Kidney (tissue), 22 donors: ENCODE measurements at places on chromosomes 3 and 15. TPM values are rescaled to one million over a fixed set of nuclear protein-coding genes. Genes with fewer than 3 reads are reported as not detected.

ITPKA gene
- 0.66 TPM for total RNA-seq

DNA sequence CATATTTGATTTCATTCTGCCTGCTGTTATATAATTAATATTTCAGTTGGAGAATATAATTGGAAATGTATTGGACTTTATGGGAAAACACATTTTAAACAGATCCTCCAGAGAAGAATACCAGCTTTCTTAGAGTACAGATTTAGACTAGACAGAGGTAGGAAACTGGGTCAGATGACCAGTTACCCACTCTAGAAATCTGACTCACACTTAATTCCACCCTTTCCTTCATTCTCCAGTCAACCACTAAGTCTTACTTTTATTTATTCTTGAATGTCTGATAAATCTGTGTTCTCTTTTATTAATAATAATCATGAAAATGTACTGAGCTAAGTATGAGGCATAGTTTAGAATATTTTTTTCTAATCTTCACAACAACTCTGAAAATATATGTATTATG is 110.7 kb downstream of the LRRC49 start:
- no peak for DNase-seq

GRCh38 chr3:58884453-58884852 is 165.4 kb downstream of the CFAP20DC start:
- DNase-seq: no peak

GRCh38 chr3:45487508-45487907 is 99.1 kb downstream of the LARS2 start:
- DNase-seq: no peak

DNA sequence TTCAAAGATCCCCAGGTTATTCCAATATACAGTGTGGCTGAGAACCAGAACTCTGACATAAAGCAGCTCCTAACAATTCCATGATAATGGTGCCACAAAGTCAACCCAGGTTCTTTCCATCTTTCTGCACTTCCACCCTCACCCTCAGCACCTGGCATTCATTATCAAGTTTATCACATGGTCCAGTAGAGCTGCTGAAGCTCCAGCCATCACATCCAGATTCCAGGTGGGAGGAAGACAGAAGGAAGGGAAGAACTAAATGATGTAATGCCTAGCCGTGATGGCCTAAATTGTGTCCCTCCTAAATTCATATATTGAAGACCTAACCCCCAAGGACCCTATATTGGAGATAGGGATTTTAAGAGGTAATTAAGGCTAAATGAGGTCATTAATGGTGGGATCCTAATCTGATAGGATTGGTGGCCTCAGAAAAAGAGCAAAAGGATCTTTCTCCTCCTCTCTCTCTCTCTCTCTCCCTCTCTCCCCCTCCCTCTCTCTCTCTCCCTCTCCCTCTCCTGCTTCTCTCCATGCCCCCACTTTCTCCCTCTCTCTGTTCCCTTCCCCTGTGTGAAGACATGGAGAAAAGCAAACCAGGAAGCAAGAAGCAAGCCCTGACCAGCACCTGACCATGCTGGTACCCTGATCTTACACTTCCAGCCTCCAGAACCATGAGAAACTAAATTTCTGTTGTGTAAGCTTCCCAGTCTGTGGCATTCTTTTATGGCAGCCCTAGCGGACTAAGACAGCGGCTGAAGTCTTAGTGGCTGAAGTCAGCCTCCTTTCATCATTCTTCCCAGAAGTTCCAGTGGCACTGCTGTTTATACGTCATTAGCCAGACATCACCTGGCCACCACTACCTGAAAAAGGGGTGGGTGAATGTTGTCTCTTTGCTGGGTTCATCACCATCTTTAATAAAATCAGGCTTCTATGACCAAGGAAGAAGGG is 369.7 kb upstream of the PROK2 start:
- DNase-seq: peak; percentile 43

GRCh38 chr3:119227070-119227850 is 13.4 kb downstream of the B4GALT4 start:
- DNase-seq: no peak

ANKRD63 gene
- total RNA-seq: not detected

CPA3 gene
- total RNA-seq: 47.9 TPM

GRCh38 chr3:57530071-57530608 is 14.0 kb downstream of the DNAH12 start:
- no peak for DNase-seq

GRCh38 chr15:67781907-67782690 is 43.2 kb upstream of the SKOR1 start:
- DNase-seq: no peak

GOLGA8H gene
- 0.88 TPM for total RNA-seq

DNA sequence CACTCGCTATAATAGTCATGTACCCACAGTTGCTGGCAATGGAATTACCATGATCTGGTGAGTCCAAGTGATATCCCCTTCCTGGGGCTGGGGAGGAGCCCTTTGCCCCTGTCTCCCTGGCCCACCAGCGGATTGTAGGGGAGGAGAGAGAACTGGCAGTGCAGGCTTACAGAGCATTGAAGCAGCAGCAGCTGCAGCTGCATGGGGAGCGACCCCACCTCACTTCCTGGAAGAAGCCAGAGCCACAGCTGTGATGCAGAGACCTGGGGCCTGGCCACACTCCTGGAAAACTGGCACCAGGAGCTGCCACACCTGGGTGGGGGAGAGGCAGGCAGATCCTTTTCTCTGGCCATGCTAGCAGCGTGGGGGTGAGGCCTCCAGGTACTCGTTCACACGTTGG is 300.1 kb upstream of the PROK2 start:
- DNase-seq: no peak

EFHB gene
- total RNA-seq: 2.1 TPM

DNA sequence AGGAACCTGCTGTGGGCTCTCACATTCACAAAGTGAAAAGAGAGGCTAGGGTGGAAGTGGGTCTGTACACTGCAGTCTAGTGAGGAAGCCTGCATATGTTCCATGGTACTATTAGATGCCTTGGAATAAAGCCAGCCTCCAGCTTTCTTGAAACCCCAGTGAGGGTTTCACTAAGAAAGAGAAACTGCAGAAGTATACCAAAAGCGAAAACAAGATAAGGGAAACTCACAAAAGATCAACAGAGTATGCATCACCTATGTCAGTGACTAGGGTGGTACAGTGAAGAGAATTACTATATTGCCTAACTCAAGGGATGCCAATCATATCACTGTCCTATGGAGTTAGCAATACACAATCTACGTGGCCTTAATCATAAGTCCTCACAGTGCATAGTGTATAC is 212.5 kb upstream of the GADL1 start:
- DNase-seq: no peak

DNA sequence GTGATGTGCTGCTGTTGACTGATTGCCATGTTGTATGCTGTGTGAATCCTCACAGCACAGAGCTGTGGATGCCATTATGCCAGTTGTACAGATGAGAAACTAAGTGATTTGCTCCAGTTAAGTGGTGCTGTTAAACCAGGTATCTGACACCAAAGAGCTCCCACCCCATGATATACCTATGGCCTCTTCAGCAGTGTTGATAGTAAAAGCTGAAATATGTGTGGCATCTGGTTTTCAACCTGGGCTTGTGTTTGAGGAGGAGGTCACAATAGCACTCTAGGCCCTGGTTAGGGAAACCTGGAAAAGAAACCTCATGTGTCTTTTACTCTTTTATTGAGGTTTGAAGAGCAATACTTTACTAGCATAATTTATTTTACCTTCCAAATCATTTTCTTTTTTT is 21.4 kb downstream of the RAD54L2 start:
- DNase-seq: no peak

DNA sequence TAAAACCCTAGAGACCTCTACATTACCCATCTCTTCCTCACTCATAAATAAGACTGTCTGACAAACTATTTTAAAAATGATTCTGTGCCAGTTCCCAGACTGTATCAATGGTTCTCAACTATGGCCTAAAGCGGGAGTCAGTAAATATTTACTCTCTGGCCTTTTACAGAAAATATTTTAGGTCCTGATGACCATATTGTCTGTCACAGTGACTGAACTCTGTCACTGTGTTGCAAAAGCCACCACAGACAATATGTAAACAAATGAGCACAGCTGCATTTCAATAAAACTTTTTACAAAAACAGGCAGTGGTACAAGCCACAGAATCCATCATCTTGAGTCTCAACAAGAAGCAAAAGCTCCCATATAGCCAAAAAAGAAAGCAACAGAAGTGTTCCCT is 45.4 kb downstream of the PLOD2 start:
- no peak for DNase-seq

STRA6 gene
- total RNA-seq: 2.0 TPM

DNA sequence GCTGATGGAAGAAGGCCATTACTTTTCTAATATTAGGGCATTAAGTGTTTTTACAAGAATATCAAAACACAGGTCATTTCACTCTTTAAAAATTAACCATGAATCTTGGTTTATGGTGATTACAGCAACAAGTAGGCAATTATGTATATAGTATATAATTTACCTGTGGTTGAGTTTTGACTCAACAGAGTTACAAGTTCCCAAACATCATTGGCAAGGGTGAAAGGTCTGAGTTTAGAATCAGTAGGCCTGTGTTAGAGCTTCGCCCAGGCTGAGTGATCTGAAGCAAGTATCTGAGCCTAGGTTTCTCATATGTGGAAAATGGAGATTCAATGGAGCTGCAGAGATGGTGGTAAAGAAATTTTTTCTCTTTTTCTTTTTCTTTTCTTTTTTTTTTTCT is 25.1 kb upstream of the LPP start:
- no peak for DNase-seq

GRCh38 chr15:65400760-65401610 is 21.8 kb downstream of the IGDCC4 start:
- peak; percentile 89 for DNase-seq

DNA sequence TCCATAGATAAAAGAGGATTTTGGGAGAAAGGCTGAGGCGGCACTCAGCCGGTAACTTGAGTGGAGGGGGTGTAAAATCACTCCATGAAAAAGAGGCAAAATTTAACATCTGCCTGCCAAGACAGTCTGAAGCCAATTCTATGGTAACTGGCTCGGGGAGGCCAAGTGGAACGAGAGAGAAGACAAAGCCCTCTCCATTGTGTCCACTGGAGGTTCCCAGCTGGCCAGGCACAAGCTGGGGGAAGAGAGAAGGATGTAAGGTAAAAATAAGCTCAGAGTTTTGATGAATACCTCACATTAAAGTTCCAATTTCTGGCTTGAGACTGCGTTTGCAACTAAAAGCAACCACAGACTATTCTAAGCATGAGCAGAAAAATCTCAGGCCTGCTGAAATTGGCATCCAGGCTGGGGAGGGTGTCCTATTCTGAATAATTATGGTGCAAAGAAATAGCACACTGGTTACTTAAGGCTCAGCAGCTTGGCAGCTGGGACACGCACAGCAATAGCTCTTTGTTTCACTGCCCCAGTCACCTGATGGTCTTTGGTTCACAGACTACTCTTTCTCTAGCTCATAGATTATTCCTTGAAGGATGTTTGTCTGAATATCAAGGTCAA is 48.8 kb downstream of the CHRD start:
- no peak for DNase-seq

FRMD5 gene
- 0.41 TPM for total RNA-seq

- DNase-seq: no peak
Observed at GRCh38 chr3:64063207-64063982, 40.1 kb upstream of the PSMD6 start.

C3orf49 gene
- total RNA-seq: not detected

DNA sequence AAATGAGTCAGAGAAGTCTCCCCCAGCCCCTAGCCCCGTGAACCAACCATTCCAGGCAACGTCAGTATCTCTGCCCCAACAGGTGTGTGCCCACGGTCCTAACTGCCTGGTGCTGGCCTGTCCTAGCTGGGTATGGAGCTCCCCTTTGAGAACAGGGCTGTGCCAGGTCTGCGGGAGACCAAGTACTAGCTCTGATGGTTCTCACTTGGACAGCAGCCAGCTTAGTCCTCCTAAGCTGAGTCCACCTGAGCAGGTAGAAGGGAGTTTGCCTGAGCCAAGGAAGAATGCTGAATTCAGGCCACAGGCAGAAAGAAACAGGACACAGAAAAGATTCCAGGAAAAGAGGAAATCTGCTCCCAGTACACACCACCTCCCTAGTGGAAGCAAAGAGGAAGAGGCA is 33.1 kb upstream of the PARL start:
- no peak for DNase-seq

DNA sequence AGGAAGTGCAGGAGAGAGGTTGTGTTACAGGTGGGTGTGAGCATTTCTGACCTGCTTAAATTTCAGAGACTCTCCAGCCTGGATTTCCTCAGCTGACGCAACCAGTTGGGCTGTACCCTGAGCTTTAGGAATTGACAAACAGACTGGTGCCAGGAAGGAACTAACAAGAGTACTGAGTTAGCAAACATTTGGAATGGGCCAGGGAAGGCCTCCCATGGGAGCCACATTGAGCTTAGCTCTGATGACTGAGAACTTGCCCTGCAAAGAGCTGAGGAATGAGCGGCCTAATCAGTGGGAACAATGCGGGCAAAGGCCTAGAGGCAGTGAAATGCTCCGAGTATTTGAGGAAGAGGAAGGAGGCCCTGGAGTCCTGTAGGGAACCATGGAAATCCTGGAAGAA is 254.2 kb downstream of the FEZF2 start:
- no peak for DNase-seq

DNA sequence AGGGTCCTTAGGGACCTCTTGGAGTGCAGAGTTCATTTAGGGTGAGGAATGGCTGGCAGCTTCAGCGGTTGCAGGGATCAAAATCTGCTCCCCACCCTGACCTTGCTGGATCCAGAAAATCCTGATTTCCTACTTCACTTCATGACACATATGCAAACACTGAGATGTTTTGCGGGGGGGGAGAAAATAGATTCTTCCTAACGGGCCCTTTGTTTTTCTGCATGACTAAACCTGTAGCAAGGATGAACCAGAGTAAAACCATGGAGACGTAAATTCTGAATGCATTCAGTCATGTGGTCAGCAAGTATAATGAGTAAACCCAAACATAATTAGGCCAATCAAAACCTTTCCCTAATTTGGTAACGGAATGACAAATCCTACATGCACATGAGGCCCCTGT is 20.0 kb upstream of the RBP1 start:
- no peak for DNase-seq

DNA sequence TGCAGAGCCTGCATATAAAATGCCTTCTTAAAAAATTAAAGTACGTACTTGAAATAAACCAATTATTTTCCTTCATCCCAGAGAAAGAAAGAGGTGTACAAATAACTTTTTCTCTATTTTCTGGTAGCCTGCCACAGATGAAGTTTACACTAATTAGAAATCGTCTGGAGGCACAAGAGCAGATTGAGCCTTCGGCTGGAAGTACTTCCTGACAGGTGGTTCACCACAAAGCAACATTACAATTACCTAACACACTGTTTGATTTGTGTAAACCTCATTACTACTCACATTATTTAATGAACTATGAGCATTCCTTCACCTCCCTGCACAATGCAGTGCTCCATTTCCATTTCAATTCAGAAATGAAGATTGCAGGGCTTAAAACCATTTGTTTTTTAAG is 856.1 kb downstream of the SI start:
- no peak for DNase-seq

GRCh38 chr3:52704611-52705437 is 767 bp downstream of the GLT8D1 start:
- peak; percentile 45 for DNase-seq

ADAMTS9 gene
- total RNA-seq: 117 TPM

IL17RE gene
- 8.5 TPM for total RNA-seq

DNA sequence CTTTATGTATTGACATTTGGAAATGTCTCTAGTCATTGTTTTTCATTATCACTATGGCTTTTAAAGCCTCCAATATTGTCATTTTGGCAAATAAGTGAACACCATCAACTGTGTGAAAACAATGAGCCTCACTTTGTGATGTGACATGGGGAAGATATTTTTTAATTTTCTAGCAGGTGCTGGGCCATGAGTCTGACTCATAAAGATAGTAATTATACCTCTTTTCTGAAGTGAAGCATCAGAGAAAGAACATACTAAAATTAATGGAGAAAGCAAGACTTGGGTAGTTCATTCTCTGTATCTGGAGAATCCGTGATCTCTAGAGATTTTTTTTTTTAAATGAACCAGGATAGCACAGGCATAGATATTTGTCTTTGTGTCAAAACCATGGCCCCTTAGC is 100.8 kb downstream of the CCNL1 start:
- no peak for DNase-seq

EFL1 gene
- 16.6 TPM for total RNA-seq
